ENCODE measurements at places on chromosomes 12 and 14.

DNA sequence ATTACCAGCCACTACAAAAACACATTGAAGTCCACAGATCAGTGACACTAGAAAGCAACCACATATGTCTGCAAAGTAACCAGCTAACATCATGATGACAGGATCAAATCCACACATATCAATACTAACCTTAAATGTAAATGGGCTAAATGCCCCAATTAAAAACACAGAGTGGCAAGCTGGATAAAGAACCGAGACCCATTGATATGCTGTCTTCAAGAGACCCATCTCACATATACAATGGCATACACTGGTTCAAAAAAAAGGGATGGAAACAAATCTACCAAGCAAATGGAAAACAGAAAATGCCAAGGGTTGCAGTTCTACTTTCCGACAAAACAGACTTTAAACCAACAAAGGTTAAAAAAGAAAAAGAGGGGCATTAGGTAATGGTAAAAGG is 307.7 kb downstream of the GPHN start:
- no peak for DNase-seq

- no peak for DNase-seq
Observed at GRCh38 chr12:94145191-94145983, 3.0 kb upstream of the PLXNC1 start.

DNA sequence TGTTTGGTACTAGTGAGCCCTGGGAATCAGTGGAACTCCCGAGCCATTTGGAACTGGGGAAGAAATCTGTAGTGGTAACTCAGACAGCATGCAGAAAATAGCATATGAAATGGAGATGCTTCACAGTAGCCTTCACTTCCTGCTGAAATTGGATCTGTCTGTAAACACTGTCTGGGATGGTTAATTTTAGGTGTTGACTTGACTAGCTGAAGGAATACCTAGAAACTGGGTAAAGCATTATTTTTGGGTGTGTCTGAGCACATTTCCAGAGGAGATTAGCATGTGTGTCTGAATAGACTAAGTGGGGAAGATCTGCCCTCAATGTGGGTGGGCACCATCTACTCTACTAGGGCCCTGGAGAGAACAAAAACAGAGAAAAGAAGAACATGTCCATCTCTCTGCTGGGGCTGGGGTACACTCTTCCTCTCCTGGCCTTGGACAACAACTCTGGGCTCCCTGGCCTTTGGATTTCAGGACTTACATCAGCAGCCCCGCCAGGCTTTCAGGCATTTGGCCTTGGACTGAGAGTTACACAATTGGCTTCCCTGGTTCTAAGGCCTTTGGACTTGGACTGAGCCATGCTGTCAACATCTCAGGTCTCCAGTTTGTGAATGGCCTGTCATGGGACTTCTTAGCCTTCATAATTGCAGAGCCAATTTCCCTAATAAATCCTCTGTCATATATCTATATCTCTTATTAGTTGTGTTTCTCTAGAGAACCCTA is 14.0 kb upstream of the CRADD start:
- no peak for DNase-seq

DNA sequence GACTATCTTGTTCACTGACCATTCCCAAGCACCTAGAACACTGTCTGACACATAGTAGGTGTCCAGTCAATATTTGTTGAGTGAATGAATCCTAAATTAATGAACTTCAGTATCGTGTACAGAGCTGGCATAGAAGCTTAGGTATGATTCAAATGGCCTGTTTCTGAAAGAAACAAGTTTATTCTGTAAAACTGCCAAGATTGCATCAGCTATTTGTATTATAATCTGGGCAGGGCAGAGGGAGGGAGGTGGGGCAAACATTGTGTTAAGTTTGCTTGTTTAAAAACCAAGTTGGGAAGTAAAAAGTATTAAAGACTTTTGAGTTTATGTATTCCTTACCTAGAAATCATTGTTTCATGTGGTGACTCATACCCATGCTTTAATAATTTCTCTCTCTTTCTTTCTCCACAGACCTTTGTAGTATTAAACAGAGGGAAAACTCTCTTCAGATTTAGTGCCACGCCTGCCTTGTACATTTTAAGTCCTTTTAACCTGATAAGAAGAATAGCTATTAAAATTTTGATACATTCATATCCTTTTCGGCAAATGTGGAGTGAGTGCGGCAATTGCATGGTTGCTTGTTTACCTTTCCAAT is 92.8 kb downstream of the SCN8A start:
- DNase-seq, result no peak

GRCh38 chr14:76937181-76938091 is 91.1 kb downstream of the IRF2BPL start:
- DNase-seq, result no peak

DNA sequence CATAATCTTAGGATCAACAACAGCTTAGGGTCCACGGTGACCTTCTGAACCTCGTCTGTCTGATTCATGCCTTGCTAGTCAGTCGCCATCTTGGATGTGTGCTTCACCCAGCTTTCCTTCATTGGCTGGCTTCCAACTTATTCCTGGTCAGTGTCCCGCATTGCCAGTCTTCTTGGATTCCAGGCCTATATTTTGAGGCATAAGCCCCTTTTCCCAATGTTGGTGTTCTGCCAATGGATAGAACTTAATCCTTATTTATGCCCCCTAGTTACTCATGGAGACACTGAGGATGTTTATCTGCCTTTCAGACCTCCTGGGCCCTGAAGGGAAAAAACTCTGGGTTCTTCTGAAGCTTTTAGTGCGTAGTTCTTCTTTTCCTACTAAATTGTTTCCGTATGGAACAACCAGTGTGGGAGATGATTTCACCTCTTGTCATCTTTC is 5.8 kb downstream of the JDP2 start:
- no peak for DNase-seq

GRCh38 chr12:65836419-65837197 is 12.3 kb downstream of the HMGA2 start:
- no peak for DNase-seq

GRCh38 chr14:30848449-30849240 is 25.7 kb upstream of the COCH start:
- no peak for DNase-seq

DNA sequence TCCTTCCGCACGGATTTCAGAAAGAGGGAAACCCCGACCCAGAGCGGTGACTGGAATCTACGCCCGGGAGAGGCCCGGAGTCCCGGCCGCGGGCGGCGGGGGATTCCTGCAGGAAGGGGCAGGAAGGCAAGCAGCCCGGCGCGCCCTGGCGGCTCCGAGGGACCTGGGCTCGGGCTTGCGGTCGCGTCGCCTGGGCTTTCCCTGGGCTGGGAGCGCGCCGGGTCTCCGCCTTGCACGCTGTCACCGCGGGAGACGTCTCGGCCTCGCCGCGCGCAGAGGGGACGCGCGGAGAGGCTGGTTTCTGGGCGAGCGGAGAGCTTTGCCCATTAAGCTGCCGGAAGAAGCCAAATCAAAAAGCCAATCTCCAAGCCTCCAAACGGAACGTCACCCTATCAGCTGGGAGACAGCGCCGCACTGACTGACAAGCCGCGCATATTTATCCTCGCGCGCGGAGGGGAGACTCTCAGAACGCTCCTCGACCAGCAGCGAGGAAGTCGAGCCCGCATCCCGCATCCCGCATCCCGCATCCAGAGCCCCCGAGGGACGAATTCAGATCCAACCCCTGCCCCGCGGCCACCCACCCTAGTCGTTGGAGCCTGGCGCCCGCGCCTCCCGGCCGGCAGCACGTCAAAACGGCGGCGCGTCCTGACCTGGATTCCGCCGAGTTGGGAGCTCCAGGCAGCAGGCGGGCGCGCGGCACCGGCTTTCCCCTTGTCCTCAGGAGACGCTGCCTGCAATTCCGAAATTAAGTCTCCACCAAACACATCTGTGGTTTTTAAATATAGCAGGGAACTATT is at the start of gene SLC8A3:
Gene SLC8A3 (minus strand): TSS at position 293 of the 797 bp plus-strand sequence. CDS start 20,529 bp downstream, outside the sequence.
- DNase-seq, result no peak

DNA sequence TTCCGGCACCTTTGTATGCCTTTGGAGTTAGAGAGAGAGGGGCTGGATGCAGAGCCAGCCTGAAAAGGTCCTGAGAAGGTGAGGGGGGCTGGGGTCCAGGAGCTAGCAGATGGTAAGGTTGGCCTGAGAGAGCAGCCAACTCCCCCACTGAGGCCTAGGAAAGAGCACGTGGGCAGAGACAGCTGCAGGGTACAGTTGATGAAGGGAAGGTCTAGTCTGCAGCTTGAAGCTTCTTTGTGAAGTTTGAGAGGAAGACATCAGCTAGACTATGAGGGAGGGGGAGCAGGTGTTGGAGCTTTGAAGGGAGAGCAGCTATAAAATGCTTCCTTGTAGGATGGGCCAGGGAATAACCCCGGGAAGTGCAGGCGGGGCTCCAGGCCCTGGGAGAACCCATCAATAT is 289.3 kb upstream of the AMIGO2 start:
- DNase-seq, result no peak

DNA sequence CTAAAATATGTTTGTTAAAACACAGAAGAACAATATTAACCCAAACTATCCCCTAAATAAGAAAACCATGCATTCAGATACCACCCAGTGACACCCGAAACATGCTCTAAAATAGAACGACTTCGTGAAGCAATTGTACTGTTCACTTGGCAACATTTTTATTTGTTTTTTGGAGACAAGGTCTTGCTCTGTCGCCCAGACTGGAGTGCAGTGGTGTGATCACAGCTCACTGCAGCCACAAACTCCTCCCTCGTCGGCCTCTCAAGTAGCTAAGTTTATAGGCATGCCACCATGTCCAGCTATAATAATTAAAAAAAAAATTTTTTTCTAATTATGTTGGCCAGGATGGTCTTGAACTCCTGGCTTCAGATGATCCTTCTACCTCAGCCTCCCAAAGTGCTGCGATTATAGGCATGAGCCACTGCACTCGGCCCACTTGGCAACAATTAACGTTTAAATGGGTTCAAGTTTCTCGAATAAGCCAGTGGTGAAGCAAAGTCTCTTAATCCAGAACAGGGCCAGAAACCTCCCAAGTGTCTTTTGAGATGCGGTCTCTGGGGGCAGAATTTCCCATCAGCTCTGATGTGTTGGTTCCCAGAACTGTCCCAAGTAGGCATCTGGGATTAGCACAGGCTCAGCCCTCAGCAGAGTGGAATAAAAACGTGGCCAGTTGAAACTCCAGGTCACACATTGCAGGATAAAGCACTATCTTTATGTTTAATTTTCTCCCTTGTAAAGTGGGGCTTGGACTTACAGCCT is 74.5 kb downstream of the TMCC3 start:
- DNase-seq, result no peak

DNA sequence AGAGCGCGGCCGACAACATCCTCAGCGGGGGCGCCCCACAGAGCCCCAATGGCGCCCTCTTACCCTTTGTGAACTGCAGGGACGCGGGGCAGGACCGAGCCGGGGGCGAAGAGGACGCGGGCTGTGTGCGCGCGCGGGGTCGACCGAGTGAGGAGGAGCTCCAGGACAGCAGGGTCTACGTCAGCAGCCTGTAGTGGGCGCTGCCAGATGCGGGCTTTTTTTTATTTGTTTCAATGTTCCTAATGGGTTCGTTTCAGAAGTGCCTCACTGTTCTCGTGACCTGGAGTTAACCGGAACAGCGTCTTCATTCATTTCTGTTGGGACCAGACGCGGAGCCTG is 103.8 kb upstream of the FKBP4 start:
- peak; percentile 25 for DNase-seq

- no peak for DNase-seq
Observed at GRCh38 chr14:75254381-75254822, 24.2 kb upstream of the FOS start.

DNA sequence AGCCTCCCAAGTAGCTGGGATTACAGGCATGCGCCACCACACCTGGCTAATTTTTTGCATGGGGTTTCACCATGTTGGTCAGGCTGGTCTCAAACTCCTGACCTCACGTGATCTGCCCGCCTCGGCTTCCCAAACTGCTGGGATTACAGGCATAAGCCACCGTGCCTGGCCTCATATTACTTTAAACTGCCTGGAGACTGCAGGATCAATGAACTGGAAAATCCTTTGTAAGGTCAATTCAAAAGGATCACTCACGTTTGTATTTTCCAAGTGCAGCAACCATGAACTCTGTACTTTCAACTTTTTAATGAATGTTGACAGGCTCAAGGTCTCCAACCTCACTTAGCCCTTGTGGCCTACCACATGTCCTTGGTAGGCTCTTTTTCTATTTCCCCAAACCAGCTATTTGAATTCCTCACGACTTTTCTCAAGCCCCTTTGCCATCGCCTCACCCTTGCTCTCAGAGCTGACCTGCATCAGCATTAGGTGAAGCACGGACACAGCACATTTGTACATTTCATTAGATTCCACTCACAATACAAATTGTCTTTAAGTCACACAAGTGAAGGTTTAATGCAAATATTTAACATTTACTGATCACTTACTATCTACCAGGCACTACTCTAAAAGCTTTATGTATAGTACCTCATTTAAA is 42.2 kb upstream of the GCH1 start:
- no peak for DNase-seq

- no peak for DNase-seq
Observed at GRCh38 chr12:57135527-57136326, 7.4 kb downstream of the LRP1 start.

GRCh38 chr12:2637371-2637770 is 157.4 kb upstream of the FKBP4 start:
- DNase-seq, result no peak

GRCh38 chr14:24176599-24176998 is 4.7 kb downstream of the REC8 start:
- no peak for DNase-seq

GRCh38 chr14:54366736-54367735 is 29.8 kb upstream of the CDKN3 start:
- DNase-seq, result no peak

DNA sequence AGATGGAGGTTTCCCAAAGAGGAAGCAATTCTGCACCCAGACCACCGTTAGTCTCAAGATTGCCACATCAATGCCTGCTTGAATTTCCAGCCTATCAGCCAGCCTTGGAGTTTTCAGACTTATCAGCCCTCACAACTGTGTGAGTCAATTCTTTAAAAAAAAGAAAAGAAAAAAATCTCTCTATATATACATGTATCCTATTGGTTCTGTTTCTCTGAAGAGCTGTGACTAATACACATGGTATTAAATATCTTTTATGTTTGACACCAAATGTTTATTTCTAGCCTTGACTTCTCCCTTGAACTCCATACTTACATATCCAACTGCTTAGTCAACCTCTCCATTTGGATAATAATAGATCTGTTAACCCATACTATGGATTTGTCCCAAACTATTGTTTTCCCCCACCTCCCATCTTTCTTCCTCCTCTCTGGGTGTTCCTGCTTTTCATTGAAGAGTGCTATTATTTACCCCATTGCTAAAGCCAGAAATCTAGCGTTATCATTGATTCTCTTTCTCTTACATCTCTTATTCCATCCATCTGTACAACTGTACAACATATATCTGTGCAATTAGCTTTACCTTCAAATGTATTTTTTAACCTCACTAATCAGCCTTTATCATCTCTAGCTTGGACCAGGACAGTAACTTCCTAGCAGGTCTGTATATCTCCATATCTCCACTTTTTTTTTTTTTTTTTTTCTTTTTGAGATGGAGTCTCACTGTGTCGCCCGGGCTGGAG is 22.7 kb upstream of the EID3 start:
- no peak for DNase-seq

Data from activated CD8-positive, alpha-beta memory T cell treated with anti-CD3 and anti-CD28 coated beads for 4 hours (primary cell).